Dermis blood vessel endothelial cell (primary cell): ENCODE measurements at places on chromosomes 16 and 17.

- peak; percentile 15 for DNase-seq
These were observed 79.5 kb upstream of the DNAJA2 start for GRCh38 chr16:47052666-47053640.

DNA sequence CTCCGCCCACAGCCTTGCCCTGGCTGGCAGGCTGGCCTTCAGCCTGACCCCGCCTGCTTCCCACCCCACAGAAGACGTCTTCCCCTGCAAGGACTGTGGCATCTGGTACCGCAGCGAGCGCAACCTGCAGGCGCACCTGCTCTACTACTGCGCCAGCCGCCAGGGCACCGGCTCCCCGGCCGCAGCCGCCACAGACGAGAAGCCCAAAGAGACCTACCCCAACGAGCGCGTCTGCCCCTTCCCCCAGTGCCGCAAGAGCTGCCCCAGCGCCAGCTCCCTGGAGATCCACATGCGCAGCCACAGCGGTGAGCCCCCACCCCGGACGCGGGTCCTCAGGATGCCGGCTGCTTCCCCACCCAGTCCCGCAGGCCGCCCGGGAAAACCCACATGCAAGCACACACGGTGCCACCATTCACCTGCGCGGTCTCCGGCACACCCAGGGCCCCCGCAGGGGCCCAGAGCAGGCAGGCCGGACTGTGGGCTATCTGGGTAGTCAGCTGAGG, 38.2 kb upstream of the ZC3H18 start:
- DNase-seq: no peak

- DNase-seq: no peak
These were observed 29.6 kb downstream of the ACSF3 start for GRCh38 chr16:89123001-89123830.

- DNase-seq: peak; percentile 89
These were observed 21.7 kb downstream of the USP36 start for GRCh38 chr17:78818932-78819331.

DNA sequence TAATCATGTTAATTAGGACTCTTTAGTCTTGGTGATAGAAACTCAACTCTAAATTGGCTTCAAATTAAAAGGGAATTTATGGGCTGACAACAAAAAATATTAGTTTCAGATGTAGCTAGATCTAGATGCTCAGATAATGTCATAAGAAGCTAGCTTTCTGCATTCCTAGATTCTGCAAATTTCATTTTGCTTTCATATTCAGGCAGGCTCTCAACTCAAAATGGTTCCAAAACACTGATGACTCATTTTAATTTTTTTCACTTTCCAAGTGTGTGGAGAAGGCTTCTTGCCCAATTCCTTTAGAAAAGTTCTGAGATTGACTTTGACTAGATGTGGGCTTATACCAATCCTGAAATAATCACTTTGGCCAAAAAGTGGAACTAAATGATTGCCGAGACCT, 236.7 kb upstream of the GOT2 start:
- no peak for DNase-seq

- DNase-seq: no peak
These were observed 1.9 kb downstream of the DHX58 start for GRCh38 chr17:42110301-42111264.

GRCh38 chr16:69179328-69180010, 7.5 kb upstream of the SNTB2 start:
- peak; percentile 81 for DNase-seq

DNA sequence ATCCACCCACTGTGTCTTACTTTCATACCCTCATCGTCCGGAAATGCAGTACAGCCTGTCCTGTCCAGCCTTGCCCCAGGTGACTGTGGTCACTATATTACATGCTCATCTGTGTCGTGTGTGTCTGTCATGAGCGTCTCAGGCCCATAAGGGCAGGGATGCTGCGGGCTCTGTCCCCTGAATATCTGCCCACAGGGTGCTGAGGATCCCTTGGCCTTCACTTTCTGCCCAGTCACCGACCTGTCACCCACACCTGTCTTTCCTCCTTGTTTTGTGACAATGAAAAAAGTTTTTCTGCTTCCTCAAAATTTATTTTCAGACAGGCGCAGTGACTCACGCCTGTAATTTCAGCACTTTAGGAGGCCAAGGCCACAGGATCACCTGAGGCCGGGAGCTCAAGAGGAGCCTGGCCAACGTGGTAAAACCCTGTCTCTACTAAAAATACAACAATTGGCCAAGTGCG, 1.4 kb upstream of the CTRB1 start:
- no peak for DNase-seq

GRCh38 chr17:78263063-78263735, 31.8 kb downstream of the TMEM235 start:
- DNase-seq: peak; percentile 27

DNA sequence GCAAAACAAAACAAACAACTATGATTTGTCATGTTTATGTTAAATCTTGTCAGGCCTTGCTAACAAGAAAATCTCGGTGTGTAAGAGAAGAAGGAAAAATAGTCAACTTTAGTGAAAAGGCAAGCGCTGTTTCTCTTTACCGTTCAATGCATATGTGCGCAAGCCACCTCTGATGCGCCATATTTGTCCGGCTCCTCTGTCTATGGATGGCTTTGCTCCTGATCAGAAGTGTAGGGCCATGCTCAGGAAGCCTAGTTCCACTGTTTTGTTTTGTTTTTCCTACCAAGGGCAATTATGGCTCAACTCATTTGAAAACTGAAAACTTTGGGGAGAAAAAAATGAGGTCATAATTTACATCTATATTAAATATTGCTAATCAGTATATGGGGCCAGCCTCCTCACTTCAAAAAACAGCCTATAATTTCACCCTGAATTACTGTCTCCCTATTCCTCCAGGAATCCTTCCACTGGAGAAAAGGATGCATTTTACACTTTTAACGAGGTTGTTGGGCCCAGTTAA, 4.5 kb downstream of the MAF start:
- DNase-seq: no peak

DNA sequence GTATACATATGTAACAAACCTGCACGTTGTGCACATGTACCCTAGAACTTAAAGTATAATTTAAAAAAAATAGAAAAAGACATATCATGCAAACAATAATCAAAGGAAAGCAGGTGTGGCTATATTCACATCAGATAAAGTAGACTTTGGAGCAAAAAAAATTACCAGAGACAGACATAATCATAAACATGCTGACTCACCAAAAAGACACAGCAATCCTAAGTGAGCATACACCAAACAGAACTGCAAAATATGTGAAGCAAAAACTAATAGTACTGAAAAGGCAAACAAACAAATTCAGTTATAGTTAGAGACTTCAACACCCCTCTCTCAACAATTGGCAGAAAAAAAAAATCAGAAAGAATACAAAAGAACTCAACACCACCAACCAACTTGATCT, 29.9 kb downstream of the SHCBP1 start:
- DNase-seq: no peak

DNA sequence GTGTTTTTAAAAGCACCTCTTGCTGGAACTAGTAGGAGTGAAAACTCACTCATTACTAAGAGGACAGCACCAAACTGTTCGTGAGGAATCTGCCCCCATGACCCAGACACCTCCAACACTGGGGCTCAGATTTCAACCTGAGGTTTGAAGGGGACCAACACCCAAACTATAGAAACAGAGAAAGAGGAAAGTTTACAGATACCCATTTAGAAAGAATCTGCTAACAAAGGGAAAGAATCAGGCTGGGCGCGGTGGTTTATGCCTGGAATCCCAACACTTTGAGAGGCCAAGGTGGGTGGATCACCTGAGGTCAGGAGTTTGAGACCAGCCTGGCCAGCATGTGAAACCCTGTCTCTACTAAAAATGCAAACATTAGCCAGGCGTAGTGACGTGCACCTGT, 3.4 kb upstream of the CSNK1D start:
- no peak for DNase-seq

GRCh38 chr17:81100668-81101067, 64.6 kb upstream of the PVALEF start:
- no peak for DNase-seq

- no peak for DNase-seq
These were observed 33.6 kb upstream of the PABPN1L start for GRCh38 chr16:88899901-88900661.

DNA sequence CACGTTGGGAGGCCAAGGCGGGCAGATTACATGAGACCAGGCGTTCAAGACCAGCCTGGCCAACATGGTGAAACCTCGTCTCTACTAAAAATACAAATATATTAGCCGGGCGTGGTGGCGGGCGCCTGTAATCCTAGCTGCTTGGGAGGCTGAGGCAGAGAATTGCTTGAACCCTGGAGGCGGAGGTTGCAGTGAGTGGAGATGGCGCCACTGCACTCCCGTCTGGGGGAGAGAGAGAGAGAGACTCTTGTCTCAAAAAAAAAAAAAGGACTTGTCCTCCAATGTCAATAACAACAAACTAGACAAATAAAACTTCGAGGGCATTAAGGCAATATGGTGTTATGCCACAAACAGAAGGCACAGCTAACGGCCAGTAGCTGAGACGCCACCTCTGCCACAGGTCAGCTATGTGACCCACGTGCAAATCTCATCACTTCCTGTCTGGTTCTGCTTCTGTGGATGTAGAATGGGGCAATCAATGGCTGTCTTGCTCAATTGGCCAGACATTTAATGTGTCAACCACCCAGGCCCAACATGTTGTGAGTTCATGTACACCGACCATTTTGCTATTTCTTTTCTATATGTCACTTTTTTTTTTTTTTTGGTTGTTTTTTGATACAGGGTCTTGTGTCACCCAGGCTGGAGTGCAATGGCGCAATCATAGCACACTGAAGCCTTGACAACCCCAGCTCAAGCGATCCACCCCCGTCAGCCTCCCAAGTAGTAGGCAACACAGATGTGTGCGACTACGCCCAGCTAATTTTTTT, 834 bp upstream of the TXNDC11 start:
- peak; percentile 60 for DNase-seq

DNA sequence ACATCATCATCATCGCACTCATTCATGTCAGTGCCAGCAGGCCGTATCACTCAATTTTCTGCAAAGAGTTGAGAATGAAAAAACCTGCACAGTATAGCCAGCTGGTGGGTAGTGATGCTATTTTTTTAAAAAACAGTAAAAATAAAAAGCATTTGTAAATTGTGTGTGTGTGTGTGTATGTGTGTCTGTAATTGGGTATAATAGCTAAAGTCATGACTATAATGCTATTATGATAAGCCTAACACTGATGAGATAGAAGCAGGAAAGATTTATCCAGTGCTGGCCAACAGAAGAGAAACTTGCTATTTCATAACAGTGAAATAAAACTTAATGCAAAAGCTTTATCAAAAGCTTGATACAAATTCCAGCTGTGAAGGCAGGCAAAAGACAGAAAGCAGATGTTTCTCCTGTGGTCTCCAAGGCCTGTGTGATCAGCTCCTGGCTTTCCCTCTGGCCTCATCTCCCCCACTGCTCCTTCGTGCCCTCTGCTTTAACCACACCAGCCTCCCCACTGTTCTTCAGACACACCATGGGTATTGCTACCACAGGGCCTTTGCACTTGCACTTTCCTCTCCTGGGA, 206.2 kb upstream of the IRX5 start:
- DNase-seq: no peak
